ENCODE measurements at places on chromosomes 3 and 15.

DNA sequence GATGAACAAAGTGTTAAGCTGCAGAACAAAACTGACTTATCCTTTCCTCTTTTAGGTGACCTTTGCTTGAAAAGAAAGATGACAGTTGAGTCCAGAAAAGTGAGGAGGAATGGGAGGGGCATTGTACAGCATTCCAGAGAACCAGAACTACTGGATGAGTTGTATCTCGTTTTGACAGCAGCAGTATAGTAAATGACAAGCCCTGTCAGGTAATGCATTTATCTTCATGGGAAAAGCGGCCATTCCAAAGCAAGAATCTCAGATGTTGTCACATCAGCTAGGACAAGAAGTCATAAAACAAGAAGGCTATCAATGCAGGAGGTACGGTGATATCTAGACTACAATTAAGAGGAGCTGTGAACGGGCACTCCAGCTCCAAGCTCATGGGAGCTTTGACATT lies 421.5 kb downstream of the MAGI1 start:
- DNase-seq, result no peak

GRCh38 chr3:117243657-117244056 lies 534.1 kb downstream of the TUSC7 start:
- no peak for DNase-seq

GRCh38 chr3:144167634-144168033 lies 196.0 kb downstream of the DIPK2A start:
- DNase-seq, result no peak

DNA sequence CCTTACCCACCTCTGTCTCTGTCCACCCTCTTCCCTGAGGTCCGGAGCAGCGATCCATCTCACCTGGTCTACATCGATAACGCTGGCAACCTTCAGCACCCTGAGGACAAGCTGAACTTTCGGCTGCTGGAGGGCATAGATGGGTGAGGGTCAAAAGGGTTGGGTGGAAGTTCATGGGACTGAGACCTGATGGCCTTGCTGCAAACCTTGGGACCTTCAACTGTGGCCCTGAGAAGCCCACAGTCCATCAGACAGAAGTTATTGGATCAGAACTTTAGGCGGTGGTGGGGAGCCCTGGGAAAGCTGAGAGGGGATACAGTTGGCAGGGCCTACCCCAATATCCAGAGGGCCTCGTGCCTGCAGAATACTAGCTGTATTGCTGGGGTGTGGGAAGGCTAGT lies 50.5 kb downstream of the POMGNT2 start:
- DNase-seq, result no peak

GRCh38 chr3:134134240-134134639 lies 104.5 kb upstream of the SLCO2A1 start:
- peak; percentile 15 for DNase-seq

GRCh38 chr3:123015596-123015995 lies 12.0 kb downstream of the SEMA5B start:
- DNase-seq, result no peak

GRCh38 chr3:128054367-128054766 lies 2.1 kb downstream of the SEC61A1 start:
- no peak for DNase-seq

Measured in DMS53 (cell line).